ENCODE measurements at places on chromosomes 16 and 17.

DNA sequence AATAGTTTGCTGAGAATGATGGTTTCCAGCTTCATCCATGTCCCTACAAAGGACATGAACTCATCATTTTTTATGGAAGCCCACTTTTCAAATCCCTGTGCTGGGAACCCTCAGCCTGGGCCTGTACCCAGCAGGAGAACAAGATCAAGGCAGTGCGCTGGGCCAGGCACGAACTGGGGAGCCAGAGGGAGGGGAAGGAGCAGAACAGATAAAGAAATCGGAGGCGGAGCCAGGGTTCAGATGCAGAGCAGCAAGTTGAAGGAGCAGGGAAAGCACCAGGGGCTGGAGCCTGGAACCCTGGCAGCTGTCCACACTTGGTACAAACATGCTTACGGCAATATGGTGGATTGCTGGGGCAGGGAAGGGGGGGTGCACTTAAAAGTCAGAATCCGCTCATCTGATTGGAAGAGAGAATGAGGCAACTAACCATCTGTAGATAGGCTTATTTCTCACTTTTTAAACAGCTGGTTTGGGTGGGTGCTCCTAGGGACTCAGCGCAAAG, 107.5 kb downstream of the NOG start:
- no peak for DNase-seq

DNA sequence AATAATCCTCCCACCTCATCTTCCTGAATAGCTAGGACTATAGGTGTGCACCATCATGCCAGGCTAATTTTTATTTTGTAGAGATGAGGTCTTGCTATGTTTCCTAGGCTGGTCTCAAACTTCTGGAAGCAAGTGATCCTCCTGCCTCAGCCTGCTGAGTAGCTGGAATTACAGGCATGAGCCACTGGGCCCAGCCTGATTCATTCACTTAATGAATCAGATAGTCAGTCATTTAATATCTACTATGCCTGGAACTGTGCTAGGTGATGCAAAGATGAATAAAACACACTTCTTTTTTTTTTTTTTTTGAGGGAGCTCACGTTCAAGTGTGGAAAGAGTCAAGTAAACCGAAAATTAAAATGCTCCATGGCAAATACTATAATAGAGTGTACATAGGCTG, 39.4 kb downstream of the EFCAB13 start:
- no peak for DNase-seq

DNA sequence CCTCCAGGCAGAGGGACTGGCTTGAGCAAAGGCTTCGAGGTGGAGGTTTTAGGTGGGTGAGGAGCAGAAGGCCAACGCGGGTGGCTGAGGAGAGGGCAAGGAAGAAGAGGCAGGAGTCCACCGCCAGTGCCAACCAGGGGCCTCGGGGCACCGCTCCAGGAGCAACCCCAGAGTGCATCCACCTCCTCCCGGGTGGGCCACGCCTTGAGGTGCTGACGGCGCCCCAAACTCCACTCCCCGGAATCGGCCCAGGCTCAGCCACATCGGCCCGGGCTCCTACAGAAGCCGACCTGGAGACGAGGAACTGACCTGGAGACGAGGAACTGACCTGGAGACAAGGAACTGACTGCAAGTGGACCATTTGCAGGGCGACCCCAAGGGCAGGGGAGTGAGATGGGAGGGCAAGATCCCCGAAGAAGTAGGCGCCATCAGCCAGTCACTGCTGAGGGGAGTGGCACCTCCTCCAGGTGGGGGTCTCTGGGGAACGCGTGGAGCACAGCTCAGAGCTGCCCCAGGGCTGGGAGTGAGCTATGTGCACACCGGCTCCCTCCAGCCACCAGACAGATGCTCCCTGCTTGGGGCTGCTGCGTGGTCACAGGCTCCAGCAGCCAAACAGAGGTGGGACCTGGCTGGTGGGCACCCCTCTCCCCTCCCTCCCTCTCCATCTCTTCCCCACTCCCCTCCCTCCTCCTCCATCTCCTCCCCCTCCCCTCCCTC, 29.2 kb upstream of the CBFA2T3 start:
- no peak for DNase-seq

- DNase-seq = no peak
Measured at GRCh38 chr17:47945529-47946508, 4.4 kb downstream of the PNPO start.
